ENCODE measurements at places on chromosomes 7 and 10.

GRCh38 chr10:13892001-13892491, 305.3 kb downstream of the PRPF18 start:
- DNase-seq: no peak

GRCh38 chr10:109914966-109915365, 8.3 kb downstream of the XPNPEP1 start:
- no peak for DNase-seq

- DNase-seq: no peak
These were observed 85.2 kb downstream of the HGF start for GRCh38 chr7:81684514-81685269.

GRCh38 chr7:47453093-47454061, 128.5 kb downstream of the TNS3 start:
- DNase-seq: no peak

GRCh38 chr10:75508814-75509306, 77.4 kb downstream of the LRMDA start:
- no peak for DNase-seq

GRCh38 chr10:79133416-79133815, 64.7 kb downstream of the ZMIZ1 start:
- DNase-seq: no peak

DNA sequence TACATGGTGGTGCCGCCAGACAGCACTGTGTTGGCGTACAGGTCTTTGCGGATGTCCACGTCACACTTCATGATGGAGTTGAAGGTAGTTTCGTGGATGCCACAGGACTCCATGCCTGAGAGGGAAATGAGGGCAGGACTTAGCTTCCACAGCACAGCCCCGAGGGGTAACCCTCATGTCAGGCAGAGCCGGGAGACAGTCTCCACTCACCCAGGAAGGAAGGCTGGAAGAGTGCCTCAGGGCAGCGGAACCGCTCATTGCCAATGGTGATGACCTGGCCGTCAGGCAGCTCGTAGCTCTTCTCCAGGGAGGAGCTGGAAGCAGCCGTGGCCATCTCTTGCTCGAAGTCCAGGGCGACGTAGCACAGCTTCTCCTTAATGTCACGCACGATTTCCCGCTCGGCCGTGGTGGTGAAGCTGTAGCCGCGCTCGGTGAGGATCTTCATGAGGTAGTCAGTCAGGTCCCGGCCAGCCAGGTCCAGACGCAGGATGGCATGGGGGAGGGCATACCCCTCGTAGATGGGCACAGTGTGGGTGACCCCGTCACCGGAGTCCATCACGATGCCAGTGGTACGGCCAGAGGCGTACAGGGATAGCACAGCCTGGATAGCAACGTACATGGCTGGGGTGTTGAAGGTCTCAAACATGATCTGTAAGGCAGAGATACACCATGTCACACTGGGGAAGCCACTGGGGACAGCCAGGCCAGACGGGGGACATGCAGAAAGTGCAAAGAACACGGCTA, 104.6 kb upstream of the TNRC18 start:
- DNase-seq: peak; percentile 31

DNA sequence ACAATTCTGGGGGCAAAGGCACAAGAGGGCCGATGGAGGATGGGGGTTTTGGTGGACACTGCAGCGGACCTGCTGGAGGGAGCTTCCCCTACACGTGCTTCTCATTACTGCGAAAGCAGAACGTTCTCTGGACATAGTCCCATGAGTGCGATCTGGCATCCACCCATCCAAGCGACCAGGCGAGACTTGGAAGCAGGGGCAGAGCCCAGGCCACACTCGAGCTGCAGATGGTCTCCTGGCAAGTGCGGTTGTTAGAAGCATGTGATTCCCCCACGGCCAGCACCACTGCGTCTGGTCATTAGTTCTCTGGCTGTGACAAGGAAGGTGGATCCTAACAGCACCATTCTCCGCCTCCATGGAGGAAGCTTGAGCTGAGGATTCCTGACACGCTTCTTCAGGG, 118.4 kb upstream of the TCERG1L start:
- DNase-seq: no peak

DNA sequence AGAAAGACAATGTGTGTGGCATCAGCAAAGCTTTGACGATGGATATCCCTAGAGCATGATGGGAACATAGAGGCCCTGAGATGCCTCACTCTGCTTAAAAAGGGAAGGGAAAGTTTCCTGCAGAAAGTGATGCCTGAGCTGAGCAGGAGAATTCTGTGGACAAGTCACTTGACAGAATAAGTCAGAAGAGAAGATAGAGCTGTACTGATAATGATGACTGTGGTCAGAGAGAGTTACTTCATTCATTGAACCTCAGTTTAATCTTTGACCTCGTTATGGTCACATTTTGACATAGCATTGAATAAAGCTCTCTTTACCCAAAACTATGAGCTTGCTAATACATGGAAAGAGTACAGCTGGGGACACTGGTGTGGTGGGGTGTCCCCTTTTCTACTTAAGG, 7.6 kb downstream of the CUBN start:
- DNase-seq: no peak

All from activated naive CD4-positive, alpha-beta T cell treated with anti-CD3 and anti-CD28 coated beads, Interleukin-2, amount 50 U/mL, for 72 hours (primary cell).